Subcutaneous adipose tissue (tissue), 4 donors: ENCODE measurements at places on chromosomes 16 and 17. TPM values are rescaled to one million over a fixed set of nuclear protein-coding genes. Genes with fewer than 3 reads are reported as not detected.

DLX4 gene
- not detected for total RNA-seq

PRSS21 gene
- not detected for total RNA-seq

G6PC1 gene
- total RNA-seq: not detected

KCNJ18 gene
- not detected for total RNA-seq

KRTAP1-5 gene
- total RNA-seq: not detected

PTX4 gene
- not detected for total RNA-seq

SPEM3 gene
- not detected for total RNA-seq

CDH15 gene
- total RNA-seq: not detected

HSD17B2 gene
- total RNA-seq: not detected

ATAD5 gene
- 1.5 TPM for total RNA-seq

ZNF768 gene
- total RNA-seq: 14.1 TPM

TEKT5 gene
- total RNA-seq: not detected

STAT5B gene
- total RNA-seq: 87.6 TPM

HYDIN gene
- total RNA-seq: 0.44 TPM

MT1E gene
- total RNA-seq: 205 TPM

CHST4 gene
- not detected for total RNA-seq

VAT1L gene
- total RNA-seq: not detected

KRT27 gene
- total RNA-seq: not detected

UBALD2 gene
- 12.6 TPM for total RNA-seq

CLTC gene
- total RNA-seq: 253 TPM

RHBDF1 gene
- 17.2 TPM for total RNA-seq

RPRML gene
- 0.66 TPM for total RNA-seq

OSGIN1 gene
- total RNA-seq: 7.2 TPM

SMIM5 gene
- not detected for total RNA-seq

STAC2 gene
- total RNA-seq: not detected

DHRS7C gene
- total RNA-seq: not detected

PRSS22 gene
- total RNA-seq: not detected

WNK4 gene
- total RNA-seq: 0.85 TPM

KRTAP2-1 gene
- not detected for total RNA-seq

PRKCB gene
- 5.2 TPM for total RNA-seq

ERBB2 gene
- total RNA-seq: 8.5 TPM

SYCE1L gene
- total RNA-seq: 0.68 TPM

CDT1 gene
- not detected for total RNA-seq

ADAM11 gene
- total RNA-seq: not detected

GLOD4 gene
- 42.5 TPM for total RNA-seq
